ENCODE measurements at places on chromosomes 3 and 15.

GRCh38 chr15:66566963-66567531, 1.2 kb upstream of the LCTL start:
- DNase-seq: peak; percentile 85

- DNase-seq: no peak
Measured at GRCh38 chr3:193269343-193270028, 28.5 kb downstream of the PLAAT1 start.

GRCh38 chr3:150602426-150603152, 532 bp upstream of the SELENOT start:
- DNase-seq: no peak

DNA sequence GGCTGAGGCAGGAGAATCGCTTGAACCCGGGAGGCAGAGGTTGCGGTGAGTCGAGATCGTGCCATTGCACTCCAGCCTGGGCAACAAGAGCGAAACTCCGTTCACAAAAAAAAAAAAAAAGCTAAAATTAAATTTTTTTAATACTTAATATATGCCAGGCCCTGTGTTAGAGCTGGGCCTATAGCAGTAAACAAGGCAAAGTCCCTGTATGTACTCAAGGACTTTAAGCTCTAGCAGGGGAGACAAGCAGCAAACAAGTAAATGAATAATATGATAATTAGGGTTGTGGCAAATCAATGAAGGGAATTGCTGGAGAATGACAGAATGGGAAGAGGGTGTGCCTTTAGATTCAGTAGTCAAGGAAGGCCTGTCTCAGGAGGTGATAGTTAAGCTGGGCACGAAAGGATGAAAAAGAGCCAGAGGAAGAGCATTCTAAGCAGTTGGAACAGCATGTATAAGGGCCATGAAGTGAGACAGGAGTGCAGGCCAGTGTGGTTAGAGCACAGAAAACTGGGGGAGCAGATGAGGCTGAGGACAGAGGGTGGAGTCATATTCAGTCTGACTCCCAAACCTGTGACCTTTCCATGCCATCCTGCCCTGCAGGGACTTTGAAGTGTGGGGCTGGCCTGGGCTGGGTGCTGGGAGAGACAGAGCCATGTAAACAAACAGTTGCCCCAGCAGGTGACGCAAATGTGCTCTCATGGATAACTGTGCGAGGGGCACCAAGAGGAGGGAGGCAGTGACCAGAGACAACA, 6.6 kb upstream of the RAF1 start:
- DNase-seq: no peak

GRCh38 chr3:151076626-151077025, 8.8 kb upstream of the MED12L start:
- no peak for DNase-seq

- no peak for DNase-seq
Measured at GRCh38 chr15:43275740-43276562, 9.2 kb upstream of the TGM5 start.

- no peak for DNase-seq
Measured at GRCh38 chr15:44812029-44812517, 75.7 kb downstream of the TRIM69 start.

DNA sequence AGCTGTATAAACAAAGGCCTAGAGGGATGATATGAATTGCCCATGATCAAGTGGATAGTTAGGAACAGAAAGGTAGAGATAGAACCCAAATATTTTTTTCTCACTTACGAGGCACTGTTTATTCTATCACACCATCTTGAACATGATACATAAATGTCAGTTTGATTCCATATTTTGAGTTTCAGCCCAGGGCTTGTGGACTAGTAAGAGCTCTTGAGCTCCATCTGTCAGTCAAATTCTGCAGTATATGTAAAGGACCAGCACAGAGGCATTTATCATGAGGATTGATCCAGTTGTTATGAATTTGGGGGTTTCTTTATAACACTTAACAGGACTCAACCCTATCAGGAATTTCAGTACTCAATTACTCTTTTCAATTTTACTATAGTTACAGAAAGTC, 4.8 kb downstream of the SLC27A2 start:
- no peak for DNase-seq

- peak; percentile 42 for DNase-seq
Measured at GRCh38 chr15:89851673-89852341, 37.2 kb upstream of the ANPEP start.

GRCh38 chr3:46725621-46726314, 8.1 kb upstream of the PRSS50 start:
- no peak for DNase-seq

- DNase-seq: no peak
Measured at GRCh38 chr15:66057089-66057488, 187.8 kb downstream of the RAB11A start.

- DNase-seq: no peak
Measured at GRCh38 chr3:98630416-98630815, 37.0 kb upstream of the CPOX start.

GRCh38 chr3:156675830-156676767, 1.7 kb downstream of the TIPARP start:
- DNase-seq: peak; percentile 54

- DNase-seq: no peak
Measured at GRCh38 chr3:165635791-165636683, 201.2 kb downstream of the BCHE start.

DNA sequence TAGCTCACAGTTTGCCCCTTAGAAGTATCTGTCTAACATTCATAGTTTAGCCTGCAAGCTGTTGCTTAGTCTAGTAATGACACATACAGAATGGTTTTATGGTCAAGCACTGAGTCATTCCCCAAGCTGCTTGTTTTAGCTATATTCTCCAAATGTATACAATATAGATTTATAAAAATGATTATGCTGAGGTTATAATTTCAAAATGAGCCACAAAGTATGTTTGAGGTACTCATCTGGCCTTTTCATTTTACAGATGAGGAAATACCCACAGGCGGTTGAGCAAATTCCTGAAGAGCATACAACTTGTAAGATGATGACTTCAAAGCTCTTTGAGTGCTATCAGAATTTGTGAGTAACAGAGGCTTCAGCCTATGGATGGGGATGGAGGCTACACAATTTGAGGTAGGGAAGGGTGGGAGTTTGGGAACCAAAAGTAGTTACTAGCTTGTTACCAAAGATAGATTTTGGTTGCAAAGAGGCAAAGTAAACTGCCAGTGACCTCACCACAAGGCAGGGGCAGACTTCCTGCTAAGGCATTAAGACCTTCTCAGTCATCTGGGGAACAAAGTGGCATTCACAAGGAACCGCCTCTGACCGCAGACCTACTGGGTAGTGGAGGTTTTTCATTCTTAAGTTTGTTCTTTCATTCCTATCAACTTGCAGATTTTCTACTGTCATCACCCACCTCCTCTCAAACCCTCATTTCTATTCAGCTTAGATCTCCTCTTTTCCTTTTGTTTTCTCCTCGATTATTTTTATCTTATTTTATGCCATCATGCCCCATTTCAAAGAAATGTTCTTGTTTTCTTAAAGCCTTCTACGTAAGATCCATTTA, 257.2 kb upstream of the NECTIN3 start:
- peak; percentile 27 for DNase-seq

GRCh38 chr3:188695241-188695640, 476.5 kb upstream of the TPRG1 start:
- DNase-seq: no peak

DNA sequence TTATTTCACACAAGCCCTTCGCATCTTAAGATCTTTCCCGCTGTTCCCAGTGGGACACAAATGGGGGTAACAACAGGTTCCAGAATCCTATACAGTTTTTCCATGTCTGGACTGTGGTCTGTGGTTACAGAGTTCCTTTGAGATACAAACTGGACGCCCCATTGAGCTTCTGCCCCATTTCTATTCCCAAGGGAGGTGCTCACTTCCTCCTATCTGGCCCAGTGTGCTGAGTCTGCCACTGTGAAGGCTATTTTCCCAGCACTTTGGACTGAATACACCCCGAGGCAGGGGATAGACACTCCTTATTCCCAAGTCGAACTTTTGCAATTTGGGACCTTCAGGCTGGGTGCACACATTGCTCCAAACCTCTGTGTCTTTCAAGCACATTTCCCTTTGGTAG, 44.0 kb downstream of the MESD start:
- DNase-seq: no peak

GRCh38 chr15:56774356-56774755, 41.0 kb upstream of the ZNF280D start:
- DNase-seq: peak; percentile 84

- no peak for DNase-seq
Measured at GRCh38 chr15:64621056-64621455, 154.3 kb downstream of the RBPMS2 start.

GRCh38 chr3:159786489-159787177, 202.0 kb upstream of the IL12A start:
- no peak for DNase-seq

DNA sequence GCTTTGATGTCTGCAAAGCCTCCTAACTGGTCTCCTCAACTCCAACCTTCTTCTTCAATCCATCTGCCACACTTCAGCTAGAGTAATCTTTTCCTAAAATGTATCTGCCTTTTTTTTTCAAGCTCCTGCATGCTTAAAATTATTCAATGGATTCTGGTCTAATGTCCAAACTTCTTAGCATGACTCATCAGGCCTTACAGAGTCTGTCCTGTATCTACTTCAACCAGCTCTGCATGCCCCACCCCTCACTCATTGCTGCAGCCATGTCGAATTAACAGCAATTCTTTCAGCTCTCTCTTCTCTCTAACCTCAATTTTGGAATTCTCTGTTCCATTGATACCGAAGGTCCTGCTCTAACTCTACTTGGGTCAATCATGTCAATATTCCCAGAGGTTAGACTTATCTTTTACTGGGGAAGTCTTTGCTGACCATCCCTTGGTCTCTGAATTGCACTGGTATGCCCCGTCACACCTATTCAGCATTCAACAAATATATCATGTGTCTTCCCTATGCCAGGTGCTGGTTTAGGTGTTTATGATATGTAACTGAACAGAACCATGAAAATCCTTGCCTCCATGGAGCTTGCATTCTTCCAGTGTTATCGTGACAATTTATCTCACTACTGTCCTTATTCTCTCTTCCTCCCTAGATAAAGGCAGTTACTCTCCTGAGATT, 88.5 kb upstream of the NANOGP8 start:
- DNase-seq: no peak

- peak; percentile 35 for DNase-seq
Measured at GRCh38 chr3:11774296-11774877, 72.3 kb downstream of the TAMM41 start.

DNA sequence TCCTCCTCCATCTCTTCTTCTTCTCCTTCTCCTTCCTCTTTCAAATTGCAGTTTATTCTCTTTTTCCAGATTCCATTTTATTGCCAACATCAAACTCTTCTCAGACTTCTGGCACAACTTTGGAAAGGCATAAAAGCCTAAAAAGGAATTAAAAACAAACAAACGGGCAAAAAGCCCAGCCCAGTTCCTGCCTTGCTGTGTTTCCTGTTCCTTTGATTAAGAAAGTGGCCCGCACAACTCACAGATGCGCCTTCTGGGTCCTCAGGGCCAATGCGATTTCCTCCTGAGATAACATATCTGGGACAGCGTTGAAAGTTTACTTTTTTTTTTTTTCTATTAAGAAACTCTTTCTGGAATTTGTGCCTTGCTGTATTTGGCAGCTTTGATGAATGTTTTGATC, 158.7 kb upstream of the UBE3A start:
- no peak for DNase-seq

- no peak for DNase-seq
Measured at GRCh38 chr3:112967828-112968227, 7.1 kb downstream of the CD200R1 start.

- DNase-seq: no peak
Measured at GRCh38 chr3:55271549-55271948, 215.6 kb downstream of the WNT5A start.

- DNase-seq: no peak
Measured at GRCh38 chr3:23981136-23981535, 36.0 kb downstream of the NR1D2 start.

GRCh38 chr3:140342668-140343067, 335.2 kb upstream of the TRIM42 start:
- no peak for DNase-seq

DNA sequence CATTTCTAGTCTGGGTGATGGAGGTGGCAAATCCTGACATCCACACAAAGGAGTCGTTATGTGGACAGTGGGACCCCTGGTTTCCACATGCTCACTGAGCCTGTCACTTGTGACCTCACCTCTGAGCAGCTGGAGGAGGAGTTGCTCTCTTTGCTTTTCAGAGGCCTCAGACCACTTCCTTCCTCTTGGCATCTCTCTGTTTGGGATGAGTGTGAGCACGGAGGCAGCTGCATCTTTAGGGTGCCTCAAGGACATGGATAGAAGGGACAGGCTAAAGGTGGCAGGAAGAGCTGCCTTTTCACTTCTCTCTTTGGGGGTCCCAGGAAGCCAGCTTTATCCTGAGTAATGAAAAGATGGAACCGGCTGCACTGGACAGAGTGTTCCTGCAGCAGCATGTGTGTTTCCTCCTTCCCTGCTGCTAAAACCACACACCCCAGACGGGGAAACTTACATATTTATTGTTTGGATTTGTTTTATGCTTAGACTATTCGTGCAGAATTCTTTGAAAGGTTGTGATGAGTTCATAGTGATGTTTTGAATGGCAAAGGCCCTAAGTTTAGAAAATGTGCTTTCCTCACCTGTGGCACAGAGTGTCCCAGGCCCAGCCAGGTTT, 31.8 kb downstream of the GPR171 start:
- DNase-seq: peak; percentile 80

GRCh38 chr3:161854232-161854771, 357.7 kb downstream of the OTOL1 start:
- DNase-seq: peak; percentile 64

- DNase-seq: no peak
Measured at GRCh38 chr3:195195321-195196209, 75.4 kb downstream of the XXYLT1 start.

DNA sequence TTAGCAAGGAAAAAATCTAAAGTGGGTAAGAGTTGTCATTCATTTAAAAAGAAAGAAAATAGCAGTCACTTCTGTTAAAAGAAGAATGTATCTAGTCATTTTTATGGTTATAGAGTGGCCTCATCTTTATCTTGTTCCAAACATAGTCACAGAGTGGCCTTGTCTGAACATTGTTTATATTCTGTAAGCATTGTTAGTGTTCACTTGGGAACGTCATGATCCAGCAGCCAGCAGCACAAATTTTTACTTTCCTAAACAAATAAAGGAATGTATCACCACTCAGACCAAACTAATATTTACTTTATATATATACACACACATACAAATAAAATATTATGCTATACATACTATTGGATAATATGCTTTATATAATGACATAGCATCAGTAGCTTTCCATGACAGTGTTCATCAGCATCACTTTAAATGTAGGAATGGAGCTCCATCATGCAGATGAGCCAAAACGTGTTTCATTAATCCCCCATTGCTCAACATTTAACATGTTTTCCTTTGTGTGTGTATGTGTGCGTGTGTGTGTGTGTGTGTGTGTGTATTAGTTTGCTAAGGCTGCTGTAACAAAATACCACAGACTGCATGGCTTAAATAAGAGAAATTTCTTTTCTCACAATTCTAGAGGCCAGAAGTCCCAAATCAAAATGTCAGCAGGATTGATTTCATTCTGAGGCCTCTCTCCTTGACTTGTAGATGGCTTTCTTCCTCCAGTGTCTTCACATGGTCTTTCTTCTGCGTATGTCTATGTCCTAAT, 39.6 kb upstream of the GYG1 start:
- no peak for DNase-seq

- no peak for DNase-seq
Measured at GRCh38 chr3:40924559-40925141, 274.7 kb upstream of the CTNNB1 start.

GRCh38 chr3:89434621-89435380, 327.4 kb downstream of the EPHA3 start:
- DNase-seq: no peak
